NCI-H82 (cell line): ENCODE measurements at places on chromosomes 2 and 18.

DNA sequence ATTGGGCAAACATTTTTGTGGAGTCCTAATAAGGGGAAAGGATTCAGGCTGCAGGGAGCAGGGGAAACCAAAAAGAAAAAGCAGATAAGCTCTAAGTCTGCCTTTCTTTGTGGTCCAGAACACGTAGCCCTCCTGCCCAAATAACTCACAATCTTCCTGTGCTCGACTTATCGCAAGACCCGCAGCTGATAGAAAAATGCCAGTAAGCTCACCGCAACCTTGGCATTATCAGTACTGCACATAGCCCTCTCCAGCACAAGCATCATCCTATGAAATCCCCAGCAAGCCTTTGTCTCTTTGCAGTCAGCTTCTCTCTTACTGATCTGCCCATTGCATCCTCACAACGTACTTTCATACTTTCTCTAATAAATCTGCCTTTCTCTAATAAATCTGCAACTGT, 202.4 kb upstream of the HNRNPA3 start:
- DNase-seq, result no peak

DNA sequence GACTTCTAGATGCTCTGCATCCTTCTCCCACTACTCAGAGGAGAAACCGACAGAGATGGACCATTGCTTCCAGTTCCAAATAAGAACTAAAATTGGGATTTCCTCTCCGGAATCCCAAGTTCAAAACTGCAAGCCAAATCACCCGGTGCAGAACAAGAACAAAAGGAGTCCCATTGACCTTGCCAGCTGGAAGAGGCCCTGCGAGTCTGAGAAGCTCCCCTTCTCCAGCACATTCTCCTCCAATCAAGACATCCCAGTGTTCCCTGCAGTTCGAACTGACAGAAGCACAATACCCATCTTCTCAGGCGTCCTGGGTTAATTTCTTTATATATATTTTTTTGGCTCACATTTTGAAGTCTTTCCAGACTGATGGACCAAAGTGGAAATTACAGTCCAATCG, 195.3 kb upstream of the MEIS1 start:
- DNase-seq, result no peak

DNA sequence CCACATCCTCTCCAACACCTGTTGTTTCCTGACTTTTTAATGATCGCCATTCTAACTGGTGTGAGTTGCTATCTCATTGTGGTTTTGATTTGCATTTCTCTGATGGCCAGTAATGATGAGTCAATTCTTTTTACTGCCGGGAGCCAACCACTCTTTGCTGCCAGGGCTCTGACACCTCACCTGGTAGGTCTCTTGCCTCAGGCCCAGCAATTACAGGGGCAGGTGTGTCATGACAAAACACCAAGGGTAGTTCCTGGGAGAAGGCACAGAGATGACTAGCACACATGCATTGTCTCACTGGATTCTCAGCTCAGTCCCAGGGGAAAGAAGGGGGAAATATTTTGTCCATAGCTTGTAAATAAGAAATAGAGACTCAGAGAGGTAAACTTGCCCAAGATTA, 122.3 kb downstream of the CHST9 start:
- DNase-seq, result no peak

- DNase-seq, result no peak
Observed at GRCh38 chr2:186426153-186427016, 59.7 kb upstream of the ZC3H15 start.

- no peak for DNase-seq
Observed at GRCh38 chr2:29317801-29318485, 202.7 kb downstream of the CLIP4 start.

- no peak for DNase-seq
Observed at GRCh38 chr2:114616-115015, 68.3 kb upstream of the FAM110C start.
